Left ventricle myocardium inferior (tissue), 1 donor: ENCODE measurements at places on chromosomes 2 and 18.

DNA sequence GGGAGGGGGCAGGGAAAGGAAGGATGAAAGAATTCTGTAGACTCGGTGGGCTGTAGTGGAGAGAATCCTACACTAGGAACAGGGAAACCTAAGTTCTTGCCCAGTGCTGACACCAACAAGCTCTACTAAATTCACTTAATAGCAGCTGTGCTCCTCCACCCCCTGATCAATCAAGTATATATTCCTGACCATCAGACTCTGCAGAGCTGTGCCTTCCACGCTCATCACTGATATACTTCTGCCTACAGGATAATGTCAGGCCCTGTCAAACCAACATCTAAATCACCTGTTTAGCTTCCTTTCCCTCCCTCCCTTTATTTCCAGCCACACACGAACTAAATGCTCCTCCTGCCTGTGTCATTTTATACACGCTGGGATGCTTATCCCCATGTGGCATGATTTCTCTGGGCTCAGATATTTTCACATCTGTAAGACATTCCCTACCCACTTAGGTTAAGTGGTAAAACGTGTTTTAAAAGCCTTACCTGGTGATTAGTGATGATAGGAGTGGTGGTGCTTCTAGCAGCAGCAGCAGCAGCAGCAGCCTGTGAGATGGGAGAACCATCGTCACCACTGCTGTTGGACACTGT lies 301.9 kb downstream of the LRRTM1 start:
- no peak for DNase-seq

- DNase-seq: no peak
Observed at GRCh38 chr2:20448246-20448976, 1.5 kb downstream of the RHOB start.

GRCh38 chr2:70140791-70141211 lies 50.0 kb downstream of the C2orf42 start:
- no peak for DNase-seq

GRCh38 chr18:37552286-37552685 lies 13.3 kb downstream of the CELF4 start:
- DNase-seq: no peak

- no peak for DNase-seq
Observed at GRCh38 chr2:117720765-117721164, 93.7 kb upstream of the DDX18 start.

DNA sequence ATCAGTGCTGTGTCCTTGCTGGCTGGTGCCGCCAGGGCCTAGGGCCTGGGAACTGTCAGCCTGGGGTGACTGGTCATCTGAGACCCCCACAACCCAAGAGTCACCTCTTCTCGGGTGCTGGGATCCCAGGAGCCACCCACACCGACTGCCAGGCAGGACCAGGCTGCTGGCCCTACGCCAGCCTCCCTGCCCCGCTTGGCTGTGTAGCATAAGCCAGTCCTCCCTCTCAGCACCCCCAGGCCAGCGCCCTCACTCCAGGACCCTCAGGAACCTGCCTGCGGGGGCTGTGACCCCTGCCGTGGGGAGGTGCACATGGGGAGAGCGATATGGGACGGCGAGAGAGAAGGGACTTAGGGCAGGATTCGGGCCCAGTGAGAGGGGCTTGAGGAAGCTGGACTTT lies 9.5 kb downstream of the ARHGEF4 start:
- DNase-seq: no peak

- no peak for DNase-seq
Observed at GRCh38 chr2:35365859-35366258, 989.7 kb upstream of the CRIM1 start.

- no peak for DNase-seq
Observed at GRCh38 chr2:46227022-46227421, 70.2 kb upstream of the EPAS1 start.

DNA sequence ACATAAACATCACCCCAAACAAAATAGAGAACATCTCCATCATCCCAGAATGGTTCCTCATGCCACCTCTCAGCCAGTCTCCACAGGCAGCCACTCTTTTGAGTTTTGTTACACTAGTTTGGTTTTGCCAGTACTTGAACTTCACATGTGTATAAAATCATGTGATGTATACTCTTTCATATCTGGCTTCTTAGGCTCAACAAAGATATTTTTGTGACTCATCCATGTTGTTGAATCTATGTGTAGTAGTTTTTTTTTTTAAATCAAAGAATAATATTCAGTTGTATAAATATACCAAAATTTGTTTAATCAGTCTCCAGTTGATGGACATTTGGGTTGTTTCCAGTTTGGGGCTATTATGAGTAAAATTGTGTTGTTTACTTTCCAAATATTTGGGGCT lies 75.9 kb downstream of the PMS1 start:
- DNase-seq: no peak

DNA sequence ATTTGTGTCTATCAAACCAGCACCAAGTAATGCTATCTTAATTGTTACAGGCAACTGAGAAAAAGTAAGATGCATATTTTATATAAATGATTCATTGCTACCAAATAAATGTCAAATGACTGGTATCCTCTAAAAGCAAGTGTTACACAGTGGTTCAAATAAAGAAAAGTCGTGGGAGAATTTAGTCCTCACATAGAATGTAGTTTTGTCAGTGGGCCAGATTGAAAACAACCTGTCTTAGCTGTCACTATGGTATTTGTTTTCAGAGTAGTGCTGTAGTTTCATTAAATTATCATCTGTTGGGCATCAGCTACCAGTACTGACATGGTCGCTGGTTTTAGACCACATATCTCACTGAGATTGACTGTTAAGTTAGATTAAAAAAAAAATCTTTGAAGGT lies 10.2 kb upstream of the EIF2AK3 start:
- DNase-seq: no peak

DNA sequence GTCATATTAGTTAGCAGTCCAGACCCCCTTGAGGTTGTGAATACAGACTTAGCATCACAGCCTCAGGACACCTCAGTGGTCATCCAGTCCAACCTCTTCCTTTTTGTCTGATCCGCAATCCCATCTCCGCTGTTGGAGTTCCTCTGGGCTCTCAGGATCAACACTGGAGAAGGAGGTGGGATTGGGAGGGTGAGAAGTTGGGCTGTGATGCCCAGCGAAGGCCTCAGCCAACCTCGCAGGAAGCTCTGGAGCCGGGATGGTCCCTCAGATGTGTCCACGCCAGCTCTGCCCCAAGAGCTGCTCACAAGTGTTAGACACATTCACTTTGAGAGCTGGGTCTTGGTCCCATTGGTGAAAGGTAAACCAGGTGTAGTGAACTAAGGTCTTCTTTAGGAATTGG lies 74.9 kb upstream of the AFF3 start:
- no peak for DNase-seq

DNA sequence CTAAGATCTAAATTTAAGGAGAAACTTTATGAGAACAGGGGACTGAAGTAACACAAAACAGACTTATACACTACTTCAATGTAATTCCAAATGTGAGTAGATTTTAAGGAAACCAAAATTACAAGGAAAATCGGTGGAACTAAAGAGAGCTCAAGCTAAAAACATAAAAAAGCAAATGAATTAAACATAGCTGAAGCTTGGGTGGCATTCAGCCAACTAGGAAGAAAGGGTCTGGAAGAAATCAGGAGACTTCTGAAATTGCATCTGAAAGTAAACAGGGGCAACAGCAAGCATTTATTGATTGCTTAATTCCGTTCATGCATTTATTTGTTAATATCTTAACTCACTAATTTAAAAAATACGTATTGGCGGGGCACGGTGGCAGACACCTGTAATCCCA lies 727.3 kb upstream of the PKDCC start:
- no peak for DNase-seq

DNA sequence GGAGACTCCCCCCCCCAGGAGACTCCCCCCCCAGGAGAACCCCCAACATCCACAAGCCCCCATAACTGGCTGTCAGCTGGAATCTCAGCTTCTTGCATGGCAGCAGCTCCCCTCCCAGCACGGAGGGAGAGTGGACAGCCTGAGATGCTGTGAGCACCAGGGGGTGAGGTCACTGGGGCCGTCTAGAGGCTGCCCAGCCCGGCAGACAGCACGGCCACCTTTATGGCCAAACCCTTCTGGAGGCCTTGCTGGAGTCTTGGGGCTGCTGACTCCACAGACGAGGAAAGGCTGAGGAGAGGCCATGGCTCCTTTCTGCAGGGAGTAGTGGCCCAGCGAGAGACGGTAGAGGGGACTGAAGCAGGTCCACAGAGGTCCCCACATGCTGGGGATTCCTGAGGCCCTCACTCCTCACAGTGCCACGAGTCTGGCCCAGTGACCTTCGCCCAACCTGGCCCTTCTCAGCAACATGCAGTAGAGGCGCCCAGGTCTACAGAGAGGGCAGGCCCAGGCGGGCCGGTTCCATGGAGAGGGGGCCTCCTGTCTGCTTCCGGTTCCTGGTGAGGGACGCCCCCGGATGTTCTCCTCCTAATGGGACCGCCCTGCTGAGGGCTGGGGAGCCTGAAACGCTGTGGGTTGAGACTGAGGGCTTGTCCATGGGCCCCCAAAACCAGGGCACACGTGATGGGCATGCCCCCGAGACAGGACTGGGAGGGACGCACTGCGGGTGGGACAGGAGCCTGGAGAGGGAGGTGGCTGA lies 122.6 kb upstream of the CTDP1 start:
- no peak for DNase-seq

- DNase-seq: no peak
Observed at GRCh38 chr18:45556222-45556621, 59.1 kb upstream of the SLC14A2 start.

DNA sequence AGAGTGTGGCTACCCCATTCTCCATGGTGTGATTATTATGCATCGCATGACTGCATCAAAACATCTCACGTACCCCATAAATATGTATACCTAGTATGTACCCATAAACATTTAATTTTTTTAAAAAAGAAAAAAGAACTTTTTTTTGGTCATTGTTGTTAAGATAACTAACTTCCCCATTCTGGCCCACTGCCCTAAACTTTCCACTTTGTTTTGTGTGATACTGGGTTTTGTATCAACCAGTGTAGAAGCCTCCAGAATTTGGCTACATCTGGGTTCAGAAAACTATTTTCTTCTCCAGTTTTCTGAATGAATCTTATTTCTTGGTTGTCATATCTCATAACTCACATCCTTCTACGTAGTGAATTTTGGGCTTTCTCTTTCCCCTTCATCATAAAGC lies 62.3 kb upstream of the NABP1 start:
- DNase-seq: no peak

DNA sequence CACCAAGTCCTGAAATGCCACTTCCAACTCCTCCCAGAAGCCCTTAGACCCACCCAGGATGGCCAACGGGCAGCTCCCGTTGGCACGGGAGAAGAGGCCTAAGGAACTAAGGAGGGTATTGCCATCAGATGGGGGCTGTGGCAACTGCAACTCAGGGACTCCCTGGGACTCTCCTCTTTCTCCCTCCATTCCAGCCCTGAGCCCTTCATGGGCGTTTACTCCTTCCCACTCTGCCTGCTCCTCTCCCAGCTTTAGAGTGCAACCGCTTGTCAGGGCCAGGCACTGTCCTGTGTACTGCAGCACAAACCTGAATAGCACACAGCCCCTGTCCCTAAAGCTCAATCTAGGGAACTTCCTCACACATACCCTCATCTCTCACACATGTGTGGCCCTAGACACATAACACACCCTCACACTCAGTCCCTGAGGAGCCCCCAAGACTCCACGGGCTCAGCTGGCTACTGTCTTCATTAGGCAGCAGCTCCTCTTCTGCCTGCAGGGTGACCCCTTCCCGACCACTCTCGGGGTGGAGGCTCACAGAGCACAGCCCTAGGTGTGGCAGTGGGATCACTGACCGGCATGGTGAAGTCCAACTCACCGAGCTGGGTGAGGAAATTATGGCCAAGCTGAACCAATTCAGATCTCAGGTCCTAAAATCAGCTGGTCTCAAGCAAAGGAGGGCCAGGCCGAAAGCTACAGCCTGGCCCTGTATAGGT lies 316.3 kb downstream of the CELF4 start:
- DNase-seq: no peak

- DNase-seq: no peak
Observed at GRCh38 chr2:138334323-138334722, 167.2 kb upstream of the SPOPL start.

DNA sequence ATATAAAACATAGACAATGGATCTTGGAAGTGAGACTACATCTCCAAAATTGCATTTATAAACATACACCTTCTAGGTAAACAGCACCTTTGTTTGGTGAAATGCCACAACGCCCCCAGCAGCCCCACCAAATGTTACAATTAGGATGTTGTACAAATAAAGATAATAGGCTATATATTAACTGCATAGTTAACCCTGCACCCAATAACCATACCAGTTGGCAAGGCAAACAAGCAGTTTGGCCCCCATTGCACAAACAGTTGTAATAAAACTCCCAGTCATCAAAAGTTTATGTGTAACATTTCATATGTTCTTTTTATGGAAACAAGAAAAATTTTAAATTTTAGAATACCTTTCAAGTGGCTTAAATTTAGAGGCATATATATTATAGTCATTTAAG lies 67.3 kb downstream of the PRPF40A start:
- DNase-seq: no peak

DNA sequence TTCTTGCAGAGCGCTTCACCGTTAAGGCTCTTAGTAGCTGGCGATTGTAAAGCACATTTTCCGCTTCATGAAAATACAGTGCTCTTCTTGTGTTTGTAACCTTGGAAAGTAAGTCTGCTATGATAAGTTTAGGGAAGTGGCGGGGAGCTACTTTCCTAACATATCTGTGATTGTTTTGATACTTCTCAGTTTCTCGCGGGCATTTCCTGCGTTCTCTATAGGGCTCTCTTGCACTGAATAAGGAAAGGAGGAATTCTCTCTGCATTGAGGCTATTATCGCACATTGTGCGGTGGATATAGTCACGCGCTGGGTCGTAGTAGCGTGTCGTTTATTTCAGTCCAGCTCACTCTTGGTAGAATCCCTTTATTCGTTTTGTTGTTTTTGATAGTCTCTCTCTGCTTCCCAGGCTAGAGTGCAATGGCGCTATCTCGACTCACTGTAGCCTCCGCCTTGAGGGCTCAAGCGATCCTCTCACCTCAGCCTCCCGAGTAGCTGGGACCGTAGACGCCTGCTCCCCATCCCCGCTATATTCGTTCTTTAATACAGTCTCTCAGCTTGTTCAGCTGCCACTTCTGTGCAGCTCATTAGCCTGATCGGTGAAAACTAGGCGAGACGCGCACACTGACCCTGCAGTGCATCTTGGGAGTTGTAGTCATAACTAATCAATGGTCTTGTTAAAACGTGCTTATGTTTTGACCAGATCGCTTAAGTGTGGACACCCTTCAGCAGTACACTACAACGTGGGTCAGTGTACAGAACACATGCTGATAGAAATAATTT lies 1.0 kb upstream of the PPP4R3B start:
- peak; percentile 45 for DNase-seq

DNA sequence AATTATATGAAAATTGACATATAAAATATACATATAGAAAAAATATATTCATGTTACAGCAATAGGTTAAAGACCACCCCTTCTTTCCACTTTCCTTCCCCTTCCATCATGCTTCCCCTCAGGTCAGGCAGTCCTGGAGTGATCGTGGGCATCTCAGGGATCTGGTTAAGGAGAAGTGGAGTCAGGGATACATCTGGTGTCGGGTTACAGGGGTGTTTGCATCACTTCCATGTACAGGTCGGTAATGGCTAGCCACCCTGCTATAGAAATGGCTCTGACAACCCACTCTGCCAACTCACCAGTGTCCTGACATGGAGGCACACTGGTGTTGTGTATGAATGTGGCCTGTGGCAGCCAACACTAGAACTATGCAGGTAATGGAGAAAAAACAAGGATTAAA lies 36.3 kb upstream of the LGALSL start:
- no peak for DNase-seq
